Esophagus squamous epithelium (tissue), 5 donors: ENCODE measurements at places on chromosomes 1 and 21.

- no peak for DNase-seq
Observed at GRCh38 chr1:93573940-93574469, 107.6 kb downstream of the BCAR3 start.

- DNase-seq, result no peak
Observed at GRCh38 chr1:72283022-72283306, 625 bp upstream of the NEGR1 start.

DNA sequence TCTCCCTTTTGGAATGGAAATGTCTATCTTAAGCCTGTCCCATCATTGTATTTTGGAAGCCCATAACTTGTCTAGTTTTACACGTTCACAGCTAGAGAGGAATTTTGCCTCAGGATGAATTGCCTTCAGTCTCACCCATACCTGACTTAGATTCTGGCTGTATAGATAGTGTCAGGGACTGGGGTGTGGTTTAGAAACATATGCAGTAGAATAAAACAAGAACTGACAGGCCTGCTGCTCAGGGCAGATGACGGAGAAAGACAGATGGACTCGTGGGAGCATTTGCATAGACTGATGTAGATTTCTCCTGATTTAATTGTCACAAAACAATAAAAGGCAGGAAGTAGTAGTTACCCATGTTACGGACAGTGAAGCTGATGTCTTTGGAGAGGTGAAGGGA is 166.7 kb downstream of the UCK2 start:
- no peak for DNase-seq

GRCh38 chr1:165894591-165894990 is 67.2 kb downstream of the UCK2 start:
- no peak for DNase-seq

- no peak for DNase-seq
Observed at GRCh38 chr1:77347646-77348045, 65.8 kb downstream of the AK5 start.

DNA sequence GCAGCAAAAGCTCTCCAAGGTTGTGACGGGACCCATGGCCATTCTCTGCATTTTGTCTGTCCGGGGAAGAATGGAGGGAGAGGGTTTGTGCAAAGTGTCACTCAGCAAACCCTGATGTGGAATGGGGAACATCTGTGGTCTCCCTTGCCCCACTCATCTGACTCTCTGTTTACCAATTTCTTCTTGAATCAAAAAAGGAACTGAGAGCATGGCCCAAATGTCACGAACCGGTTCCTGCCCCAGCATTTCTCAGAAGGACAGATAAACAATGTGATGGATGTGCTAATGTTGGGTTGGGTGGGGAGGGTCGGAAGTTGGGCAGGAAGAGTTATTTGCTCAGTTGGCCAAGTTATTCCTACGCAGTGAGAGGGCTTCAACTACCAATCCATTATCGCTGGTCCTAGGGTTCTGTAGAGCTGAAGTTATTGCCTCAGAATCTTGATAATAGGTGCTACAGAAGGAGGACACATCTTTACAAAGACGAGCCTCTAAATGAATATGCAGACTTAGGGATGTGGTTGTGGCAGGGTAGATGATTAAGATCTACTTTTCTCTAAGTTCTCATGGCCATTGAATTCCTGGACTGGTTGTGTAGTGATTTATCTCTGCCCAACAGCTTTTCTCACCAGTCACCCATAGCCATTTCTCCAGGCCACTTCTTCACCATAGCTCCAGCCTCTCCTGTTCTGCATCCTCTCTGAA is 9.6 kb upstream of the DUSP12 start:
- DNase-seq, result no peak

DNA sequence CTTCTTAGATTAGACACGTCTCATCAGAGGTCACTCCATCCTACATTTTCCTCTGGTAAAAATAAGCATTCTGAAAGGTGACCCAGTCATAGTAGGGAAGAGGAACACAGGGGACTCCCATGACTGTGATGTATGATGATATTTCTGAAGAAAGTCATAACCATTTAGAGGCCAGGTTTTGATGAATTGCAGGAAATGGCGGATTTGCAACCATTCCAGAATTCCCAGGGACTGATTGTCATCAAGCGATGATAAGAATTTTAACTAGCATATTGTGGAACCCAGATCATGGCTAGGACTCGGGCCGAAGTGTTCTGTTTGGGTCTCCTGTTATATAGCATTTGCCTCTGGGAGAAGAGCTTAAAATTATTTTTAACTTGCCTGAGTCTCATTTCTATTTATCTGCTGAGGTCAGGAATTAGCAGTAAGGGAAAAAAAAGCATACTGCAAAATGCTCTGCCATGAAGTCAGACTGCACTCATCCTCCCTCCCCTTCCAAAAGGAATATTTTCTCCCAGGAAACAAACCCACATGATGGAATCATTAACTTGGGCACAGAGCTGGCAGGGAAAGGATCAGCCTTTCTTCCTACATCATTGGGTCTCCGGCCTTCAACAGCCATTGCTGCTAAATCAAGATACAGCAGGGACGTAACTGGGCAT is 286.7 kb downstream of the HLX start:
- no peak for DNase-seq

GRCh38 chr1:209556162-209556690 is 27.3 kb upstream of the CAMK1G start:
- no peak for DNase-seq

DNA sequence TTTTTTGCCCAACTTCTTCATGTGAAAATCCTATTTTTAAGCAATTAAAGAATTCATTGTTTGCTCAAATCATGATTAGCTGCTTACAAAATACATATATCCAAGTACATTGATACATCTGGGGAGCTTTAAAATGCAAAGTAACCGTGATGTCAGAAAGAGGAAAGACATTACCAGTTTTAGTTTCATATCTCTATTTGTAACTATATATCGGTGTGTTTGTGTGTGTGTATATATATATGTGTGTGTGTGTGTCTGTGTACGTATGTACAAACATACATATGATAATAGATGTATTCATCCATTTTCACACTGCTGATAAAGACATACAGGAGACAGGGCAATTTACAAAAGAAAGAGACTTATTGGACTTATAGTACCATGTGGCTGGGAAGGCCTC is 310.1 kb downstream of the DPYD start:
- DNase-seq, result no peak

- no peak for DNase-seq
Observed at GRCh38 chr21:27646691-27647090, 679.8 kb upstream of the ADAMTS5 start.

DNA sequence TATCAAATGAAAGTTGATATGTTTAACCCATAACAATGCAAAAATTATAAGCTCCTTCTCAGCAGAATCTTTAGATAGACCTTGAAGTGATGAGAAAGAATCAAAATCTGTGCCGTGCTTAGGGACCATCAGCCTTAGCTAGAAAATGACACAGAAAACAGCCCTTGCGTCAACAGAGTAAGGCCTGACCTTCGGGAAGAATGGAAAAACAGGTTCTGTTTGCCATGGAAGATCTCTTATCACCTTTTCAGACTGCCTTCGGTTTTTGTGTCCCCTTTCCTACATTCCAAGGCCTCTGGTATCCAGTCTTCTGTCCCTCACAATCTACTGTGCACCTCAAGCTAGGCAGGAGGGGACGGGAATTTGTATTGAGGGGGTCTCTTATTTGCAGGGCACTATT is 37.6 kb upstream of the DPT start:
- no peak for DNase-seq

GRCh38 chr1:63326106-63326472 is 3.7 kb downstream of the FOXD3 start:
- DNase-seq, result no peak

- DNase-seq, result no peak
Observed at GRCh38 chr1:33335020-33335419, 14.1 kb upstream of the A3GALT2 start.

- DNase-seq, result no peak
Observed at GRCh38 chr21:46190491-46191131, 6.4 kb upstream of the SPATC1L start.

DNA sequence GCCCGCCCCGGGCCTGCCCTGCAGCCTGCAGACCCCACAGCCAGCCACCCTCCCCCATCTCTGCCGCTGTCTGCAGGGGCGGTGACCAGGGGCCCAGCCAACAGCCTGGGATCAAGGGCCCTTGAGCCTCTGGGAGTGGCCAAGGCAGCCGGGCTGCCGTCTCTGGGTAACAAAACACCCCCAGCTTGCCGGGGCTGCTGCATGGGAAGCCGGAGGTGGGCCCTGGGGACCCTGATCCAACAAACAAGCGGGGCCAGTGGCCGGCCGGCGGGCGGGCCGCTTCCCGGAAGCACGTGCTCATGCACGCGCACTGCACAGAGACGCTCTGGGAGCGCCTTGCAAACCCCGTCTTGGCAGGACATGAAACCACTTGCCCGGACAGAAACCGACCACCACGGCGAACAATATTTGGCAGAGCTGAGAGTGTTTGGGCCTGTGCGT is 13.2 kb downstream of the MEGF6 start:
- no peak for DNase-seq

- DNase-seq, result no peak
Observed at GRCh38 chr1:51642739-51643142, 25.8 kb downstream of the OSBPL9 start.

GRCh38 chr1:66607458-66607857 is 73.5 kb downstream of the SGIP1 start:
- no peak for DNase-seq

DNA sequence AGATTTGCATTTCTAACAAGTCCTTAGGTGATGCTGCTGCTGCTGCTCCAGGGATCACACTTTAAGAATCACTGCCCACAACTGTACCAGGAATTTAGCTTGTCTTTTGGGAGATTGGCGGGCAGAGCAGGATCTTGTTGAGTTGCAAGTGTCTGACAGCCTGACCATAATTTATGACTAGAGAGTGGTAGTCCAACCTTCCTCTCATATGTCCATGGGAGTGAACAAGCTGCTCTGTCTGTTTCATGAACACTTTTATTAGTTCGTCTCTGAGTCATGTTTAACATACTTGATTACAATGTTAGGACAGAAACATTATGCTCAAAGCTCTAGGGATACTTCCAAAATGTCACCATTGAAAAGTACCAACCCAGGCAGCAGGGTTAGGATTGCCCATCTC is 169.6 kb downstream of the TGFB2 start:
- DNase-seq, result no peak
